Stimulated activated naive CD8-positive, alpha-beta T cell treated with anti-CD3 and anti-CD28 coated beads, Interleukin-15, Interleukin-2, amounts not matched to agents 100 U/mL and 50 U/mL, for 24 hours (primary cell): ENCODE measurements at places on chromosomes 3 and 15.

DNA sequence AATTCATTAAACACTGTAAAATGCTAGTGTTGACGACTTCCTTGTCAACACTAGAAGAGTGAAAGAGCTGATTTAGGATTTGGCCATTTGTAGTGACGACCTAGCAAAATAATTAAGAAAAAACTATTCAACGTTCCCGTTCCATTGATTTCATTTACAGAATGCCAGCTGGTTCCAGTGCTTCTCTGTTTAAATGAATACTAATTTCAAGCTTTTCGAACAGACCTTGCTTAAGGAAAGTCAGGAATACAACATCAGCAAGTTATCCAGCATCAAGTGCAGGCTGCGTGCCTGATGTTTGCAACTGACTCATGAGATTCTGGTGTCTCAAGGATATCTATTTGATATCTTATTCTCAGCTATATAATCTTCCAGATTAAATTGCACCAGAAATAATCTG is 98.4 kb upstream of the BHLHE40 start:
- no peak for DNase-seq

DNA sequence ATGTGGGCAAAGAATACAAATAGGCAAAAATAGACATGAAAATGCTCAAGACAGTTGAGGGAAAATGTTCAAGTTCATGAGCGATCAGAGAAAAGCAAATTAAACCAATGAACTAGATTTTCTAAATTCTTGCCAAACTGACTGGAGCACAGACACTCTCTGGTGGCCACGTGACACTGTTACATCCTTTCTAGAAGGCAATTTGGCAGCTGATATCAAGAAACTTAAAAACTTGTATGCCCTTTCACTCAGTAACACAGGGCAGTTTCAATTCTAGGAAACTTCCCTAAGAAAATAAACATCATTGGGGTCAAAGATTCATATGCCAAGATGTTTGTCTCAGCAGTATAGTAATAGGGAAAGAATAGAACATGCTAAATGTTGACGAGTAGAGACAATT is 52.2 kb downstream of the ABHD5 start:
- DNase-seq = no peak

DNA sequence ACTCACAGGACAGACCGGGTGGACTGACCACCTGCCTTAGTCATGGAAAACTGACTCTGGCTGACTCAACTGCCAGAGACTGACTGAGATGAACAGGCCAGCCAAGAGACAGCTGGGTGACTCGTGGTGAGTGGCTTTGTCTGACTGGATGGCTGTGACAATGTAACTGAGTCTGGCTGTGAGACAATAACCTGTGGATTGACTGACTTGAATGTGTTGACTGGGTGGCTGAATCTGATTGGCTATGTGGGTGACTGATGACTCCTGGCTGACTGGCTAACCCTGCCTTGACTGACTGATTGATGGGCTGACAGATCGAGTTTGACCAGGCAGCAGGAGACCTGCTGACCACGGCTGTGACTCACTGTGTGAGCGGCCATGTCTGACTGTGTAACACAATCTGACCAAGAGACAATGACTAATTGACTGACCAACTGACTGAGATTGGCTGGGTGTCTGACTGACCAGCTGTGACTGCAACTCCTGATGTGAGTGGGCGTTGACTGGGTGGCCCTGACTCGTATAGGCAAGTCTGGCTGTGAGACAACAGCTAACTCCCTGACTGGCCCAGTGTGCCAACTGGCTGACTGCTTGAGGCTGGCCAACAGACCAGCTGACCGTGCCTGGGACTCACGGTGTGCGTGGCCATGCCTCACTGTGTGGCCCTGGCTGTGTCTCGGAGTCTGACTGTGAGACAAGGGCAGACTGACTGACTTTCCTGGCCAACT is 509.1 kb downstream of the SHQ1 start:
- DNase-seq = peak; percentile 66

GRCh38 chr3:12458901-12459300 is 25.4 kb upstream of the TSEN2 start:
- DNase-seq = no peak

GRCh38 chr15:25790000-25790660 is 73.0 kb downstream of the ATP10A start:
- peak; percentile 63 for DNase-seq

DNA sequence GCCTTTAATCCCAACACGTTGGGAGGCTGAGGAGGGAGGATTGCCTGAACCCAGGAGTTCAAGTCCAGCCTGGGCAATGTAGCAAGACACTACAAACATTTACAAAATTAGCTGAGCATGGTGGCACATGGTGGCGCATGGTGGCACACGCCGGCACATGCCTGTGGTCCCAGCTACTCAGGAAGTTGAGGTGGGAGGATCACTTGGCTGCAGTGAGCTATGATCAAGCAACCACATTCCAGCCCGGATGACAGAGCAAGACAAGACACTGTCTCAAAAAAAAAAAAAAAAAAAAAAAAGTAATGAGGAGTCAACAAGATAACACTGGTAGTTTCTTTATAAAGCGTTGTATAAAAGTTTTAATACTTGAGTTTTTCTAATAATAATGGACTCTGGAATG is 10.1 kb downstream of the FEZF2 start:
- no peak for DNase-seq

DNA sequence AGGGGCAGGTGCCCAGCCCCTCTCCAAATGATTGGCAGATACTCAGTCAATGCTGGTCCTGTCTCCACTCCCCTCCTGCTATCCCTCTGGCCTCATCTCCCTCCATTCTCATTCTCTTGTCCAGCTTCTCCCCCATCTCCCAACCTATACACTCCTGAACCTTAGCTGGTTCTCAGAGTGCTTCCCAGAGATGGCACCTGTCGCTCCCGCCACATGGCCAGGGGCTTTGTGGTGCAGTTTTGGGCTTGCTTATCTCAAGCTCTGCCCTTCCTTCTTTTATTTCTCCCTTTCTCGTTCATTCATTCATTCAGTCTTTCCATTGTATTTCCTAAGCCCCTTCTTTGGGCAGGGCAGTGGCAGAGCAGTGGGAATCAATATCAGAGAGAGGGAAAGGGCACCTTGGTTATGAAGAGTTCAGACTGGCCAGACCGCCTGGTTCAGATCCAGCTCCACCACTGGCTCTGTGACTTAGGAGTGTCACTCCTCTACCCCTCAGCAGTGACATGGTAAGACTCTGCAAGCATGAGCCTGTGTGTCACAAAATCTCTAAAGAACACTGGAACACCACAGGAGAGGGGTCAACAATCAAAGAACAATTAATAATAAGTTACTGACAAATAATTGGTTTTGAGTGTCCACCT is 20.2 kb upstream of the CXCR6 start:
- no peak for DNase-seq

GRCh38 chr15:93515256-93516051 is 426.4 kb upstream of the RGMA start:
- DNase-seq = no peak

DNA sequence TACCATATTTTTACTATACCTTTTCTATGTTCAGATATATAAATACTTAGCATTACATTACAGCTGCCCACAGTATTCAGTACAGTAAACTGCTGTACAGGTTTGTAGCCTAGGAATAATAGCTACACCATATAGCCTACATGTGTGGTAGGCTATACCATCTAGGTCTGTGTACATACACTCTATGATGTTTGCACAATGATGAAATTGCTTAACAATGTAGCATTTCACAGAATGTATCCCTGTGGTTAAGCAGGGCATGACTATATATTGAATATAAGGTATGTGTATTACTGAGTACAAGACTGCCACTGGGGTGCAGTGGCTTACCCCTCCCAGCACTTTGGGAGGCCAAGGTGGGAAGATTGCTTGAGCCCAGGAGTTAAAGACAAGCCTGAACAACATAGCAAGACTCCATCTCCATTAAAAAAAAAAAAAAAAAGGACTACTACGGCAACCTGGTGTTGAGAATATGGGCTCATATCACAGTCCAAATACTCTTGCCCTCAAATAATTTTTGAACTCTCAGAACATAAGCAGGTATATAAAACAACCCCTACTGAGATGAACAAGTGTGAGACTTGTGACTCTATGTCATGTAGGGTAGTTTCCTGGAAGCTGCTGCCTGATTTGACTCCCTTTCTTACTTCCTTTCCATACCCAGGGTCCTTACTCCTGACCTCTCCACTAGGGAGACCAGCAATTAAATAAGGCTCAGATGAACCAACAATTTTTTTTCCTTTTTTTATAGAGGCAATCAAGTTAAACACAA is 4.8 kb downstream of the PPP1R14D start:
- DNase-seq = no peak

DNA sequence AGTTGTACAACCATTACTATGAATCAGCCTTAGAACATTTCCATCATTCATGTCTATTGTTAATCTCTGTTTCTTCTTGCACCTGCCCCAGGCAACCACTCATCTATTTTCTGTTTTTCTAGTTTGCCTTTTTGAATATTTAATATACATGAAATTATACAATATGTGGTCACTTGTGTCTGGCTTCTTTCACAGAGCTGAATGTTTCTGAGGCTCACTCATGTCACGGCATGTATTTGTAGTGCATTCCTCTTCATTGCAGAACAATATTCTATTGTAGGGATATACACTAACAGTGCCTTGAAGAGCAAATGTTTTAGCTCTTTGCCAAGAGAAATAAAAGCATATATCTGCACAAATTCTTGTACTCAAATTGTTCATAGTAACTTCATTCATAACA is 32.9 kb downstream of the CERS3 start:
- DNase-seq = no peak

GRCh38 chr3:73874606-73875369 is 250.0 kb upstream of the PDZRN3 start:
- no peak for DNase-seq

GRCh38 chr15:67311731-67312130 is 57.1 kb downstream of the IQCH start:
- no peak for DNase-seq

DNA sequence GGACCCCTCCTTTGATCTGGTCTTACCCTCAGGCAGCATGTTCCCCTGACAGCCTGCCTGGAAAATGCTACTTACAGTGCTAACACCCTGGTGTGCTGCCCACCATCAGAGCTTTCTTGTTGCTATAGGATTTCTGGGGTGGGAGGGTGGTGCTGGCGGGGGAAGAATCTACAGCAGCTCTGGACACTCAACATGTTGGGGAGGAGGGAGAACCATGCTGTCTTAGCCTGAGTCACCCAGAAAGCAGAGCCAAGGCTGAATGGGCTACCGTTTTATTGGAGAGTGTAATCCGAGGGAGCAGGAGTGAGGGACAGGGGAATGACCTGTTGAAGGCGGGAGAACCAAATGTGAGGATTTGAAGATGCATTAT is 45.6 kb downstream of the MFSD1 start:
- no peak for DNase-seq

- DNase-seq = no peak
These were observed 333.4 kb downstream of the THSD4 start for GRCh38 chr15:71448688-71449114.

DNA sequence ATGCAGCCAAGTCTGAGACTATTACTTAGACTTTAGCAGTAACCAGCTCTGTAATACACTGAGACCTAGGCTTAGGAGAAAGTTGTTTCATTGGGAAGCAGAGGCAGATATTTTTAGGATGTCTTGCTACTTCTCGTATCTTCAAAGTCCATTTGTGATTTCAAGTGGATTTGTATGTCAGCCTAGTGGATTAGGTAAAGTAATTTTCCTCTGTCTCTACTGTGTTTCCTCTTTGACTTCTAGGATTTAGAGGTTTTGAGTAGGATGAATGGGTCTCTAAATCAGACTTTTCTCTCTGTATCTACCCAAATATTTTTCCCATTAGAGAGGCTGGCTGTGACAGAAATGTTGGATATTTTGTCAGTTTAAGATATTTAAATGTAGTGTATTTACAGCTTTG is 46.8 kb downstream of the OXSR1 start:
- no peak for DNase-seq

DNA sequence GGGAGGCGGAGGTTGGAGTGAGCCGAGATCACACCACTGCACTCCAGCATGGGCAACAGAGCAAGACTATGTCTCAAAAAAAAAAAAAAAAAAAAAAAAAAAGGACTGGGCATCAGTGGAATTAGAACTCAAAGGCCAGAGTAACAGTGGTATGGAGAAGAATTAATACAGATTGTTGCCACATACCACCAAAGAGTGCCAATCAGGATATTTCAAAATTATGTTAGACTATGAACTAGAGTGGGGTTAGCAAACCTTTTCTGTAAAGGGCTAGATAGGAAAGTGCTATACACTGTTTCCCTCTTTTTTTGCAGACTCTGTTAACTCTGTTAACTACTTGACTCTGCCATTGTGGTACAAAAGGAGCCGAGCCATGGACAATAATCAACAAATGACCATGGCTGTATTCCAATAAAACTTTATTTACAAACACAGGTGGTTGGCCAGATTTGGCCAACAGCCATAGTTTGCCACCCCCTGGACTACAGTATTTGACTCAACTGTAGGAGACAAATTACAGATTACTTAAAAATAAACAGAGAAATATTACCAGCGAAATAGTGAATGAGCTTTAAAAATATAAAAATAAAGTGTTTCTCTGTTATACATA is 28.6 kb downstream of the DPH3 start:
- no peak for DNase-seq

- DNase-seq = no peak
These were observed 220.6 kb upstream of the SGO1 start for GRCh38 chr3:20406611-20407011.

GRCh38 chr3:177488740-177489139 is 291.5 kb upstream of the TBL1XR1 start:
- DNase-seq = no peak

DNA sequence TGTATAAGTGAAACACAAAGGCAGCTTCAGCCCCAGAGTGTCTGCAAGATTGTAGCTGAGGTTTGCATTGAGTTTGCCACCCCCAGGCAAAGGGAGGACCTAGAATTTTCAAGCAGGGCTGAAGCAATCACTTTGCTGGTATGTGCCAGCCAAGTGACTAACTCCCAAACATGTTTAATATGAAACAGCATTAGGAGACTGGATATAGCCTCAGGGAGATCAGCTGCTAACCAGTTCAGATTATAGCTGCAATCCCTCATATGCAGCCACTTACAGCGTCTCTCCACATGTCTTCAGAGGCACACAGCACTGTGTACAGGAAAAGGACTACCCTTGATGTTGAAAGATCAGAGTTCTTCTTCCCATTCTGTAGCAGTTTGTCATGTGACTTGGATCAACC is 38.4 kb upstream of the PPP2R3A start:
- no peak for DNase-seq

DNA sequence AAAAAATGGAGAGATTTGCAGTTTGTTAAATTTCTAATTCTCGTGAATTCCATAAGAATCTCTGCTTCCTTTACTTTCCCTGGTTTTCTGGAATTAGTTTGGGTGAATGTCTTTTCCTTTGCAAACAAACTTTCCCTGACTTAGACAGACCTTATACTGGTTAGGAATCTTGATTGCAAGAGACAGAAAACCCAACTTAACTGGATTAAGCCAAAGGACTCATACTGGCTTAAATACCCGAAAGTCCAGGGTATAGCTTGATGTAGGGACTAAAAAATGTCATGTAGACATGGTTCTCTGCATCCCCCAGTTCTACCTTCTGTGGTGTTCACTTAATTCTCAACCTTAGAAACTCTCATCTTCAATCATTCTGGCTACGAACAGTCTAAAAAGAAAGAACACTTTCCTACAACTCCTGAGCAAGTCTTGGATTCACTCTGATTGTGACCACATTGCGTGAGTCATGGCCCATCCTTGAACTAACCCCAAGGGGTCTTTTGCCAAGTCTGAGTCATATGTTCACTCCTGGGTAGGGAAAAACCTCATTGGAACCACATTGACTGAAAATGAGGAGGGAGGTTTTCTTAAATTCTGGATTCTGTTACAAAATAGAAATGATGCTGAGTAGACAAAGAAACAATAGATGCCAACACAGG is 136.0 kb upstream of the DAZL start:
- DNase-seq = peak; percentile 34

- DNase-seq = no peak
These were observed 7.3 kb upstream of the CACNA1D start for GRCh38 chr3:53486961-53487654.

GRCh38 chr15:85810075-85810474 is 15.3 kb upstream of the KLHL25 start:
- DNase-seq = no peak
